ENCODE measurements at places on chromosomes 7 and 10.

- DNase-seq: no peak
These were observed 80.0 kb downstream of the SDK1 start for GRCh38 chr7:3380886-3381685.

DNA sequence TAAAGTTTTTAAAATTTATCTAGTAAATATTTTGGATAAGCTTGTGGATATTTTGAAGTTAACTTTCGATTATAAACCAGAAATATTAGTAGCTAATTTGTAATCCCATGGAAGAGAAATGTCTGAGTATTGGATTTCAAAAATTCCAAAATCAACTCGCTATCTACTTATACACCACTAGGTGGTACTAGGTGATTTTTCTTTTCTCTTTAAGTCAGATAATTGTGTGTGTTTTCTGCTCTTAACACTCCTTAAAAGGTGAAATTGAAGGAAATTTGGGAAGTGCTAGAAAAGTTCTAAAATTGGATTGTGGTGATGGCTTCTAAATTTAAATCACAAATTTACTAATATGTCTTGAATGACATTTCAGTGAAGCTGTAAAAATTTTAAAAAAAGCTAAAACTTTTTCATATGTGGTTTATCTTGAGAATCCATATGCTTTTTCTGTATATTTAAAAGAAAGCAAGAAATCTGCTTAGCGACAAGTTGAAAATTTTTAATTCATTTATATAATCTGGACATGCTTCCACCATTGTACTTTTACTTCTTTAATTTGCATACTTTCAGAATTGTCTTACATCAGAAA is 90.2 kb downstream of the IPMK start:
- DNase-seq: no peak

- no peak for DNase-seq
These were observed 82.7 kb downstream of the PAX2 start for GRCh38 chr10:100827819-100828737.

- no peak for DNase-seq
These were observed 18.6 kb downstream of the ALDH18A1 start for GRCh38 chr10:95637911-95638310.

- DNase-seq: no peak
These were observed 227.2 kb upstream of the PITRM1 start for GRCh38 chr10:3399756-3400155.

- DNase-seq: no peak
These were observed 120.7 kb upstream of the PLXNA4 start for GRCh38 chr7:132697003-132697402.

DNA sequence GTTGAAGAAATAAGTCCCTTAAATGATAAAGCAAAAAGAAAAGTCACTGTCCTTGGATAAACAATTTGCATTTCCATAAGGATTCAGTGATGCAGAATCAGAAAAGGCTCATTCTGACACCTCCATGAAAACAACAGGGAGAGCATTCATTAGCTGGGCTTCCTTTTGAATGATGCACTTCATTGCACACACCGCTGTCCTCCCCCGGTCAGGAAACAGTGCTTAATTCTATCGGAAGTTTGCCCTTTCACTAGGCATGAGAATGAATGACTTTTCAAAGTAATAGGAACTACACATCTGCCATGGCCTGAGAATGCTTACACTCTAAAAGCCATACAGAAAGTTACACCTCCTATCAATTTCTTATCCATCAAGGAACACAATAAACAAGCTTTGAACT is 4.2 kb downstream of the PCDH15 start:
- DNase-seq: no peak

DNA sequence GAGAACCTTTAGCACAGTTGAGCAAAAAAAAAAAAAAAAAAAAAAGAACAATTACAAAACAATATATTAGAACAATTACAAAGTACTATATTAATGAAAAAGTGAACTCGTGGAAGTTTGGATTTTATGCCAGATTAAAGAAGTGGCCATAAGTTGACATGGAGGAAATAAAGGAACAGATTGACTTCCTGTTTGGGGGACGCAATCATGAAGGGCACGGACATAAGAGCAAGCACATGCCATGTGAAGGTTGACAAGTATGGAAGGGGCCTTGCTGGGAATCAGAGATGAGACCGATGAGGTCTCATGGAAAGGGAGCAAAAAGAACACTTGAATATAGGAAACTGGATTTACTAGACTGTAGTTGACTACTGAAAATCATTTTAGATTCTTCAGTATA is 61.7 kb downstream of the ICA1 start:
- no peak for DNase-seq

- no peak for DNase-seq
These were observed 504.8 kb downstream of the NXPH1 start for GRCh38 chr7:8938044-8938805.

DNA sequence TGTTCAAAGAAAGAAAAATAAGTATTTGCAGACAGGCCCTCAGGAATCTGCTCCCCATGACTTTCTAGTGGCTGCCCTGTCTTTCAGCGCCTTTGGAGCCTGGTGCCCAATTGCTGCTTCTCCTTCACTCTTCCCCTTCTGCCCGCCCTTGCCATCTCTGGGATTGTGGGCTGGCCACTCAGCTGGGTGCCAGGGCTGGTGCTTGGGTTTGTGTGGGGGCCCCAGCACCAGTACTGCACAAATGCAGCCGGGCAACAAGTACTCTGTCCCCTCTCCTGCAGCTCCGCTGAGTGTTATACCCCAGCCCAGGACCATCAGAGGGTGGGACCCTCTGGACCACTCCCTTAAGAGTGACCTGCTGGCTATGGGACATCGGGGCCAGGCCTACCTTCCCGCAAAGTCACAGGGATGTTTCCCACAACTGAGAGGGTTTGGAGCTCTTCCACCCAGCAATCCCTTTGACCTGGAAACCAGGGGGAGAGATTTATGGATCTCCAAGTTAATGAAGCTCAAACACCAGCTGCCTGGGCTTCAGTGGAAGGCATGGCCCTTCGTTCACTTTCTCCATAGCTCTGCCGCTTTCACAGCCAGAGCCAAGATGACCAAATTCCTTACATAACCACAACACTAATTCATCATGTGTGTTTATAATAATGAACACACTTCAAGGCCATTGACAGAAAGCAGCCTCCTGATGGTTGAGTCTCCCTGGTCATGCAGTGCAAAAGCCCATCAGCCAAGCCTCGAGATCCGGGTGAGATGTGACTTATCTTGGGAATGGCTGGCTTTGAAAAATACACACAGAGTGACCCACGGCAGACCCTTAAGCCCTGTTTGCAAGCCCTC is 313.9 kb upstream of the ZNF32 start:
- no peak for DNase-seq

DNA sequence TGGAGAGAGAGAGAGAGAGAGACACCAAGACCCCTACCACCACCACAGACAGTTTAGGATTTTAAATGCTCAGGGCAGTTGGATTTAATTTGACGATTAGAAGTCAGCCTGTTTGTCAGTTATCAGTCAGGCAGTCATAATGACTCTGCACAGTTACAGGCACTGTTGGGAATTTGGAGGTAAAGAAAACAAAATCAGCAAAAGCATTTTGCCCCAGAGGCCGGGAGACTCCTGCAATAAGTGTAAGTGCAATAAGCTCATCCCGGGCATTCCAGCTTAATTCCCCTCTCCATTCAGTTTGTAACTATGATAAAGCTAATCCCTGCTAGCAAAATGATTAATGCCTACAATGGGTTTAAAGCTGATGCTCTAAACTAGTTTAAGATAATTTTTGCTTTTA is 13.5 kb downstream of the SEMA3C start:
- no peak for DNase-seq

DNA sequence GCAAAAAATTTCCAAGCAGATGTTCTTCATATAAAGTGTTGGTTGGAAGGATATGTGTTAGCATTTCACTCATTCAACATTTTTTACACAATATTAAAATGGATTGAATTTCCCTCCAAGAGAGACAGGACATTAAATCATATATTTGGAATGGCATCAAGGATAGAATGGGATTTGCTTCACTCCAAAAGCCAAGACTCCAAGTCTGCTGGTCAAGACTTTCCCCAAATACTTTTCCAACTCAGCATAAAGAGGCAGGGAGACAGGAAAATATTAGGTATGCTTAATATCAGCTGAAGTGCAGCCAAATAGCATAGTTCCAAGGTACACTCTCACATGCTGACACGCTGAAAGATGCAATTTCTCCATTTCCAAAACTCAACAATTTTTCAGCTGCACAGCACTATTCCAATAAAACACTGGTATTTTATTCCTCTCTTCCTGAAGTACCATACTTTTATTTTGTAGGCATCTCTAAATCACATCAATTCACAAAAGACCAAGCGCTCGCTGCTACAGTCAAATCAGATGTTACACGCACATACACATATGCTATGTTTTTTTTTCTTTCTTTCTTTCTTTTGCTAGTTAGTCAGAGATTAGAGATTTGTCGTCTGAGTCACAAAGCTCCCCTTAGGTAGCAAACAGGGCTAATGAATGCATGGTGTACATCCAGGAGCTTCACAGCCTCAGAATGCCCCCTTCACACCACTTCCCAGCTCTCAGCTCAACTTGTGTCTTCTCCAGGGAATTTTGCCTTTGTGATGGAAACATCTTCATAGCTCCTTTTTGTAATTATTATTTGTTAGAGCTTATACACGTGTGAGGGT is 1033.8 kb upstream of the AUTS2 start:
- DNase-seq: no peak

GRCh38 chr7:98187138-98187502 is 24.1 kb upstream of the BHLHA15 start:
- no peak for DNase-seq

GRCh38 chr7:31679574-31680305 is 7.3 kb upstream of the PPP1R17 start:
- DNase-seq: no peak

GRCh38 chr10:13161857-13162271 is 506 bp downstream of the MCM10 start:
- no peak for DNase-seq

DNA sequence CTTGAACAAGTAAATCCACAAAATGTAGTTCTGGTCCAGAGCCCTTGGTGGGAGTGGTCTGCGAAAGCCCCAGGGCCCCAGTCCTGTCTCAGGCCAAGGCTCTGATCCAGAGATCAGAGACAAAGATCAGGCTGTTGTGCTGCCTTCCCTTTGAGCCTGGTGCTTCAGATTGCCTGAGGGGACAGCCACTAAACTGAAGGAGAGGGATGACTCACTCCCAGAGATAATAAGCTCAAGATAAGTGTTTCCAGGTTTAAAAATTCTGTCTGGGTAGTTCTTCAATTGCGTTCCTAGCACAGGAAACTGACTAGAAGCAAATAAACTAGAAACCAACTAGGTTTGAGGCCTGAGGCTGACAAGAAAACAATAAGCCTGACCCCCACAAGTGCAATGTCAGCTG is 190.2 kb downstream of the RAMP3 start:
- no peak for DNase-seq

DNA sequence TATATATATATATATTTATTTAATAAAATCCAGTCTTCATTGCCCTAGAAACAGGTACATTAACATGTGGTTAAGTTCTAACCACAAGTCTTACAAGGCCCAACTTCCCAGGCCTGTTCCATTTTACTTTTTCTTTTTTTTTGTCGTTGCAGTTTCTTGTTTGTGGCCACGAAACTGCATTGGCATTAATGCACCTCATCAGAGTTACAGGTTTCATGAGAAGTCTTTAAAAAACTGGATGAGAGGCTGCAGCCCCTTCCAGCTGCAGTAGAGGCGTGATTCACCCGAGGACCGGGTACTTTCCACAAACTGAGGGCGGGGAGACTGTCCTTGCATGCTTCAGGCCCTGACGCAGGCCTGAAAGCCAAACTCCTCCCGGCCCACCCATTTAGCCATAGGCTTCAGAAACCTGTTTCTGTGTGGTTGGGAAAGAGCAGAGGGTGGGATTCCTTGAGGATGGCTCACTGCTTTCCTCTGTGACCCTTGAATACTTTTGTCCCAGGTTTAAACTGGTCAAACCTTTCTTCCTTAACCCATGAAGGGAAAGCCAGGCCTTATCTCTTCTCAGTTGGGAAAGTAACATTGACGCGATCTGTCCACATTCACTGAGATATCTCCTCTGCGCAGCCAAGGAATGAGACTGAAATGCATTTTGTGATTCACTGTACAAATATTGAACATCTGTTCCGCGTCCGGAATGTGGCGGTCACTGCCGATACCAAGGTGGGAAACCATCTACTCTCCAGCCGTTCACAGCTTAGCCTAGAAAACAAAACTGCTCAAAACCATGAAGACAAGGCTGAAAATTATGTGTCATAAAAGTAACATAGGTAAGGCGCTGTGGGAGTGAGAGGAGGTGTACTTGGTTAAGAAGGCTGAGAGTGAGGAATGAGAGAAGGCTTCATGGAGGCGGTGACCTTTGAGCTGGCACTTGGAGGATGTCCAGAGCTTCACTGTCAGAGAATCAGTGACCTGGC is 311.7 kb downstream of the GATA3 start:
- DNase-seq: no peak

DNA sequence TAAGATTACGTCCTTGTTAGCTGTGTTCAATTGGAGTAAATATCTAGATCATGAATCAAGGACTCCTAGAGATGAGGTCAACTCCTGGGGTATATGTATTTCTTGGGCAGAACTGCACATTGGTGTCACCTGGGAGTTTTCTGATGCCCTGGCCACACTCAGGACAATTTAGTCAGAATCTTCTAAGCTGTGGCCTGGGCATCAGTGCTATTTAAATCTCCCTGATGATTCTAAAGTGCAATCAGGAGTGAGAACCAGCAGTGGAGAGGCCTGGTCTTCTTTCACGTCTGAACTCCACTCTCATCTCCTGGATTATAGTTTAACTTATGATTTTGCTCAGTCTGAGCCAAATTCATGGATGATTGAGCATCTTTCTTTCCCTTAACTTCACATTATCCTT is 218.0 kb downstream of the BMPER start:
- no peak for DNase-seq

DNA sequence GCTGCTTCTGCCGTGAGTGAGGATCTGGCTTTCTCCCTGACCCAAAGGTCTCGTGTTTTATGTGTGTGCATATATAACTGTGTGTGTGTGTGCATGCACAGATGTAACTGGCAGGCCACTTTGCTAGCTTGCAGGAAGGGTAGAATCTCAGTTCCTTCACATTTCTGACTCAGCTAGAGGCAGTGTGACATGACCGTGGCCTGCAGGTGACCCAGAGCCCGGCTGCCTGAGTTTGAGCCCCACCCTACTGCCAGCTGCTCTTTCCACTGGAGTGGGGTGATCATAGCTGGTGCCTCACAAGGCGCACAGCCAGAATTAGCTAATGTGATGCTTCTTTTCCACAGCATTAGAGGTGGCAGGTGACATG is 9.3 kb upstream of the MYL7 start:
- DNase-seq: no peak

- DNase-seq: no peak
These were observed 99.1 kb downstream of the ZNF680 start for GRCh38 chr7:64463636-64464375.

DNA sequence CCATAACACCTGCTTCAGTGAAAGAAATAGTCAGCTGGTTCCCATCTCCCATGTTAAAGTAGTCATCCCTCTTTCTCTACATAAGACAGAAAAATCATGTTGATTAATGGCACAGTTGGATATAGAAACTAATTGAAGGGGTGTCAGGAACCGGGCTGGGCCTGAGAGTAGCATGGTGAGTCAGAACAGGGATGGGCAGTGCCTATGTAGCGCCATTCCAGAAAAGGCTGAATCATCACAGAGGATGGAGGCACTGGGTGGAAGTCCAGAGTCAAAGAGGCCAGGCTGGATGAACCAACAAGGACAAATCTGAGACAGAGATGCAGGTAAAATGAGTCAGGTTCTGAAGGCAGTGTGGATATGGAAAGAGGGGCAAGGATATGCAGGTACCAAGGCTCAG is 201.2 kb downstream of the LHFPL3 start:
- no peak for DNase-seq

- no peak for DNase-seq
These were observed 137.7 kb downstream of the ETV1 start for GRCh38 chr7:13851736-13852135.

GRCh38 chr10:103548581-103549348 is 55.3 kb downstream of the NEURL1 start:
- no peak for DNase-seq

GRCh38 chr7:149866139-149866778 is 7.5 kb upstream of the ATP6V0E2 start:
- DNase-seq: no peak
